ENCODE measurements at places on chromosomes 2 and 18.

GRCh38 chr2:227462972-227463931 lies 8.7 kb upstream of the AGFG1 start:
- DNase-seq: no peak

GRCh38 chr2:207265332-207265731 lies 99.6 kb upstream of the KLF7 start:
- DNase-seq: no peak

GRCh38 chr18:24862201-24862816 lies 401.9 kb downstream of the HRH4 start:
- DNase-seq: no peak

GRCh38 chr18:8247700-8248099 lies 361.5 kb upstream of the RAB12 start:
- DNase-seq: no peak

GRCh38 chr2:72145658-72146329 lies 1.9 kb downstream of the CYP26B1 start:
- DNase-seq: peak; percentile 37

DNA sequence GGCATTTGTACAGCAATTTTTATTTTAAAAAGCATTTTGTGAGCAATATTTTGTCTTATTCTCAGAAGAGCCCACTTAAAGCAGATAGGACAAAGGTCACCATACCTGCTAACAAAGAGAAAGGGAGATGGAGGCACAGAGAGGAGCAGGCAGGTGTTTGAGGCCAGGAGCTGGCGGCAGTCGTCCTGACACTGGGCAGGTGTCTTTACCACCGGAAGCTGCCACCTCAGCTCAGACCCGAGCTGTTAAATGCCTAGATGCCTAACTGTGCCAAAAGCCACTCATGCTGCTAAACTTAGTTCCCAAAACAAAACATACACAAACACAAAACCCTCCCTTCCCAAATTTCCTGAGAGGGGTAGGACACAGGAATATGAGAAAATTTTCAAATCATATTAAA lies 120.9 kb downstream of the CNTNAP5 start:
- no peak for DNase-seq

DNA sequence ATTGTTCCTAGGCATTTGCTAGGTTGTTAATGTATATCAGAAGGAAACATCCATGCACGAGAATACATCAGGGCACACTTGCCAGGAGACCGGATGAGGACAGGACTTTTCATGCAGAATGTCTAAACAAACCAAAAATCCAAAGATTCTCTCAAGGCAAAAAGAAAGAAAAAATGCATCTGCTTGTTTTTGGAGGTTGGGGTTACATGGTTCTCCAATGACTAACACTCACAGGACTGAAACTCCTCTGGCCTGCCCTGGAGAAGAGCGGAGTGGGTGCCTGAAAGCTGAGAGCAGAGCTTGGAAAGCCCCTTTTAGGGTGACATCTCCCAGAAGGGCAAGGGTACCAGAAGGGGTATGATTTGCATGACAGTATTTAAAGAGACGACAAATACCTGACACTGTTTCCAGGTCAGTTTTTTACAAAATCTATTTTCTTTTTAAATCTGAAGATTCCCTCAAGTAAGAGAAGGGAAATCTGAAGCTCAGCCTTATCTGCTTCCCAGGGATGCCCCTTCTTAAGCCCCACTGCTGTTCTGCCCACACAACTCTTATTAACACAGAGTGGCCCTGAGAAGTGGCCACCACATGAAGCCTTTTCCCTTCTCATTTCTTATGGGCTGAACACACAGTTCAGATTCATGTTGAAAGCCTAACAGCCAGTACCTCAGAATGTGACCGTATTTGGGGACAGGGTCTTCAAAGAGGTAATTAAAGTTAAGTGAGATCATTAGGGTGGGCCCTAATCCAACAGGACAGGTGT lies 216.4 kb downstream of the STK39 start:
- DNase-seq: no peak

Measured in trophoblast cell (in vitro differentiated cells and primary cell).